ENCODE measurements at places on chromosomes 1 and 21. TPM values are rescaled to one million over a fixed set of nuclear protein-coding genes. Genes with fewer than 3 reads are reported as not detected.

DNA sequence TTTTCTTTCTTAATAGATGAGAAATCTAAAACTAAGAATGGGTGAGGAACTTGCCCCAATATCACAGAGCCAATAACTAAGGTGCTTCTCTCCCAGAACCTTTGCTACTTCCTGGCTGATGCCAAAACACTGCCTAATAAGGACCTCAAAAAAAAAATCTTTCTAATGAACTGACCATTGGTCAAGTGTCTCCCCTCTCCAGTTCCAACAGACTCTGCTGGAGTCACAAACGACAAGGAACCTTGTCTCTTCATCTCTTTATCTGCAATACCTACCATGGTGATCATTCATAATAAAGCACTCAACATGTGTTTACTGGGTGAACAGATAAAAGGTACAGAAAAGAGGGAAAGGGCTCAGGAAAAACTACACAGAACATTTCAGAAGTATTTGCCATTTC is 197.4 kb downstream of the LTN1 start:
- no peaks in the 10 kb centered on the region for H3K36me3 ChIP-seq
- peaks cover 14% of the 10 kb centered on the region for H3K4me1 ChIP-seq

GRCh38 chr1:20663969-20664715 is 3.0 kb upstream of the DDOST start:
- no peaks in the 10 kb centered on the region for H3K27me3 ChIP-seq
- no peaks in the 10 kb centered on the region for H3K36me3 ChIP-seq
- no peak overlapping the region for H3K4me3 ChIP-seq
- peaks cover 44% of the 10 kb centered on the region for H3K4me1 ChIP-seq

S100A14 gene
- total RNA-seq = 6.5 TPM

ACTN2 gene
- 2,454 TPM for total RNA-seq

DNA sequence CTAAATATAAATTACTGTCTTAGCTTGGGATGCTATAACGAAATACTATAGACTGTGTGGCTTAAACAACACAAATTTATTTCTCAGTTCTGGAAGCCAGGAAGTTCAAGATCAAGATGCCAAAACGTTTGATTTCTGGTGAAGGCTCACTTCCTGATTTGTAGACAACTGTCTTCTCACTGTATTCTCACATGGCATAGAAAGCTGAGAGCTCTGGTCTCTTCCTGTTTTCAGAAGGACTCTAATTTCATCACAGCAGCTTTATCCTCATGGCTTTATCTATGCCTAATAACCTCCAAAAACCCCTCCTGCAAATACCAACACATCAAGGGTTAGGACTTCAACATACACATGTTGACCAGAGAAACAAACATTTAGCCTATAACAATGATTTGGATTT is 1795.5 kb downstream of the MRPL39 start:
- H3K4me3 ChIP-seq = no peak overlapping the region
- H3K4me1 ChIP-seq = no peaks in the 10 kb centered on the region
- H3K36me3 ChIP-seq = no peaks in the 10 kb centered on the region
- no peak for DNase-seq
- H3K27ac ChIP-seq = no peak overlapping the region

GRCh38 chr21:33998402-33998801 is 75.0 kb upstream of the MRPS6 start:
- DNase-seq = no peak
- peaks cover 3% of the 10 kb centered on the region for H3K4me1 ChIP-seq
- no peak overlapping the region for H3K4me3 ChIP-seq
- H3K27me3 ChIP-seq = no peaks in the 10 kb centered on the region
- H3K36me3 ChIP-seq = no peaks in the 10 kb centered on the region

GRCh38 chr1:115475901-115476300 is 137.9 kb upstream of the NGF start:
- H3K36me3 ChIP-seq = no peaks in the 10 kb centered on the region
- no peak overlapping the region for H3K27ac ChIP-seq
- DNase-seq = no peak
- peaks cover 11% of the 10 kb centered on the region for H3K27me3 ChIP-seq
- no peak overlapping the region for H3K4me3 ChIP-seq

DNA sequence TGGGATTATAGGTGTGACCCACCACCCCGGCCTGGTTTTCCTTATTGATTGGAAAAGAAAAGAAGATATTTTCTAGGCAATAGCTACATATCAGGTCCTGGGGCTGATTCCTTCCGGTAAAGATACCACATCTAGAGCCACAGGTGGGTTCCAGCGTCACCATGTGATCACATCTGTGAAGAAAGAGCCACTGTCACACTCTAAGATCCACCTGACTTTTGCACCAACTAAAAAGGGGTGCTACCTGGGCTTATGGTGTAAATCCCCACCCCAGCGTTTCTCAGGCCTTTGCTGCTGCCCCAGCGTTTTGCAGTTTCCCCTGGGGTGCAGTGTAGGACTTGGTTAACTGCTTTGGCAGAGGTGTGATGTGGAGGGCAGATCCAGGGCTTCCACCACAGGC is 22.3 kb upstream of the PDE9A start:
- H3K36me3 ChIP-seq = no peaks in the 10 kb centered on the region
- no peak overlapping the region for H3K27ac ChIP-seq
- H3K27me3 ChIP-seq = peaks cover 66% of the 10 kb centered on the region
- H3K4me3 ChIP-seq = no peak overlapping the region

- H3K27ac ChIP-seq = no peak overlapping the region
- H3K4me3 ChIP-seq = no peak overlapping the region
- no peaks in the 10 kb centered on the region for H3K36me3 ChIP-seq
- no peak for DNase-seq
- H3K27me3 ChIP-seq = peaks cover 15% of the 10 kb centered on the region
- H3K4me1 ChIP-seq = no peaks in the 10 kb centered on the region
These were observed 9.3 kb downstream of the CHI3L2 start for GRCh38 chr1:111236806-111237205.

RYR2 gene
- 783 TPM for total RNA-seq

VSIG8 gene
- total RNA-seq = not detected

GRCh38 chr1:109156916-109157385 is 43.0 kb downstream of the ELAPOR1 start:
- no peak overlapping the region for H3K27ac ChIP-seq
- H3K36me3 ChIP-seq = no peaks in the 10 kb centered on the region
- no peak overlapping the region for H3K4me3 ChIP-seq

LRRC8B gene
- total RNA-seq = 3.6 TPM

- H3K27ac ChIP-seq = no peak overlapping the region
- H3K4me3 ChIP-seq = no peak overlapping the region
- no peaks in the 10 kb centered on the region for H3K27me3 ChIP-seq
- no peak for DNase-seq
- H3K4me1 ChIP-seq = no peaks in the 10 kb centered on the region
These were observed 337.0 kb upstream of the NCAM2 start for GRCh38 chr21:20661246-20661645.

DNA sequence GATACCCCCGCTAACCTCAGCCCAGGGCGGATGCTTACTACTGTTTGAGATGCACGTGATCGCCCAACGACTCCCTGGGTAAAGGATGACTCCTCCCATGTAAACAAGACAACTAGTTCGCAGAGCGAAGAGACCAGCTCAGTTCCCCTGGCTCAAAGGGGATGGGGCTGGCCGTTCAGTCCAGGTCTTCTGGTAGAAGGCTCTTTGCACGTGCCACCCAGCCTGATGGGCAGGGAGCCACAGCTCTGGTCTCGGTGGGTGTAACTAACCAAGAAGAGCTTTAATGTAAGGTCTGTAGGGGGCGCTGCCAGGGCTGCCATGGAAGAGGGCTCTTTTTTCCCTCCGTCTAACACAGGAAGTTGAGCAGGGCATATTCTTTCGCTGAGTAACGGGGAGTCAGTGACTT is 49.4 kb upstream of the PARP1 start:
- H3K27me3 ChIP-seq = peaks cover 15% of the 10 kb centered on the region
- H3K4me3 ChIP-seq = no peak overlapping the region
- H3K36me3 ChIP-seq = no peaks in the 10 kb centered on the region
- DNase-seq = no peak
- no peaks in the 10 kb centered on the region for H3K4me1 ChIP-seq
- H3K27ac ChIP-seq = no peak overlapping the region

- H3K27ac ChIP-seq = no peak overlapping the region
- H3K4me3 ChIP-seq = no peak overlapping the region
- H3K36me3 ChIP-seq = no peaks in the 10 kb centered on the region
- H3K27me3 ChIP-seq = peaks cover 99% of the 10 kb centered on the region
- H3K4me1 ChIP-seq = no peaks in the 10 kb centered on the region
- DNase-seq = no peak
These were observed 50.8 kb downstream of the PAX7 start for GRCh38 chr1:18681423-18681835.

GRCh38 chr1:86416343-86416742 is 7.6 kb upstream of the CLCA2 start:
- DNase-seq = no peak
- no peaks in the 10 kb centered on the region for H3K4me1 ChIP-seq
- H3K4me3 ChIP-seq = no peak overlapping the region
- no peaks in the 10 kb centered on the region for H3K36me3 ChIP-seq
- H3K27ac ChIP-seq = no peak overlapping the region

GRCh38 chr1:7375329-7375728 is 395.8 kb upstream of the VAMP3 start:
- H3K27me3 ChIP-seq = no peaks in the 10 kb centered on the region
- H3K36me3 ChIP-seq = no peaks in the 10 kb centered on the region
- no peak overlapping the region for H3K27ac ChIP-seq
- DNase-seq = no peak
- H3K4me1 ChIP-seq = peaks cover 33% of the 10 kb centered on the region
- no peak overlapping the region for H3K4me3 ChIP-seq

- DNase-seq = no peak
- peaks cover 5% of the 10 kb centered on the region for H3K4me1 ChIP-seq
- no peak overlapping the region for H3K4me3 ChIP-seq
- H3K27ac ChIP-seq = no peak overlapping the region
- H3K27me3 ChIP-seq = no peaks in the 10 kb centered on the region
These were observed 99.6 kb downstream of the ATP6V1G3 start for GRCh38 chr1:198440842-198441241.

- H3K4me3 ChIP-seq = no peak overlapping the region
- no peaks in the 10 kb centered on the region for H3K36me3 ChIP-seq
- H3K27me3 ChIP-seq = no peaks in the 10 kb centered on the region
- DNase-seq = no peak
These were observed 228.7 kb downstream of the CRB1 start for GRCh38 chr1:197496722-197497121.

All from left ventricle myocardium inferior (tissue), 1 donor.